DMS79 treated with DMSO at 0.1 percent for 48 hours (cell line): ENCODE measurements at places on chromosomes 6 and 20.
A peak's percentile ranks its signal among the peaks of the same experiment; 100 is the strongest.

DNA sequence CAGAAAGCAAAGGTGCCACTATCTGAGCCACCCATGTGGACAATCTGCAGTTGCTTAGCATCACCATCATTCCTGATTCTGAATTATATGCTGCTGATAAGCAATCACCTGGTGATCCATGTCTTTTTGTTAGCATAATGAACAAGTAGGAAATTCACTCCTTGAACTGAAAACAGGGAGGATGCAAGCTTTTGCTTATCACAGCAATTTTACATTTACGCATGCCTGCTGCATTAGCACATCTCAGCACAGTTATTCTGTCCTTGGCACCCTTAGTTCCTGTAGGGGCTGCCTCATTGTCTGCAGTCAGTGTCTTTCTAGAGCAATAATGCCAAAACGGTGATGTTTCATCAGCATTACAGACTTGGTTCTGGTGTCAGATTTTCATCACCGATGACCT lies 162.6 kb downstream of the KIF16B start:
- DNase-seq = no peak

DNA sequence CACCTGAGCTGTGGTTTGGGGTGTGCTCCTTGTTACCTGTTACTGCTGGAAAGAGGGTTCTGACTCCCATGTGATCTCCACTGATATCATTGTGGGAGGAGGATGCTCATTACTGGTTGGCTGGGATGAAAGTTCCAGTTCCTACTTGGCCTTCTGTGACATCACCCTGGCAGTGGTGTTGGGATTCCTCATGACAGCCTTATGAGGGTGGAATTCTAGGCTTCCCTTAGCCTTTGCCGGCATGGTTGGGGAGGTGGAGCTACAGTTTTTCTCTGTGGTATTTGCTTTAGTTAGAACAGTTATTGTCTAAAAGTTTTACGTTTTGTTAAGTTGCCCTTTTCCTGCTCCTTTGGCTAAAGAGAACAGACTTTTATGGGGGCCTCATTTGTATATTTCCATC lies 112.1 kb downstream of the AFG1L start:
- no peak for DNase-seq

GRCh38 chr6:87763901-87764300 lies 61.9 kb upstream of the AKIRIN2 start:
- no peak for DNase-seq

GRCh38 chr20:19252451-19253120 lies 40.1 kb downstream of the SLC24A3 start:
- DNase-seq = no peak

DNA sequence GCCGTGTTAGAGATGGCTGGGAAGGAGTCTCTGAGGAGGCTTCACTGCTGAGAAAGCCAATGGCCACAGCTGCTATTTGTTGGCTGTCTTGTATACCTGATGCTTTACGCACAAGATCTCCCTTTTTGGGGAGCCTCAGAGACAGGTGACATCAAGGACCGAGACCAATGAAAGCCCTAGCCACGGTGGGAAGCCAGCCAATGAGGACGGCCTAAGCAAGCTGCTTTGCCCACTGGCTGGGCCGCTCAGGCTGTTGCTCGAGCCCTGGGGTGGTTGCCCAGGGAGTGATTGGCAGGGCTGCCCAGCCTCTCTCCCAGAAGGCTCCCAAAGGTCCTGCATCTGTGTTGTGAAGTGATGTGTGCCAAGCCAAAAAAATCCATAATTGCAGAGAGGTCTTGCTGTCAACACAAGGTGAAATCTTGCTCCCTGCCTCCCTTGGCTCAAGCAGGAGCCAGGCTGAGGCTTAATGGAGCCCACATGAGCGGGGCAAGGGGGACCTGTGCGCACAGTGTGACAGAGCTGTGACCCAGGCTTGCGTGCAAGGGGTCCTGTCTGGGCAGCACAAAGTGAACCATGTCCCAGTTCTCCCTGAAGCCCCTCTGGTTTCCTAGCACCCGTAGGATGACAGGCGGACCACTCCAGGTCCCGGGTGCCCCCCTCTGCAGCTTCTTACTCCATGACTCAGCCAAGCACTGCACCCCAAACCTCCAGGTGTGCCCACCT lies 4.3 kb downstream of the MMP24OS start:
- DNase-seq = no peak

DNA sequence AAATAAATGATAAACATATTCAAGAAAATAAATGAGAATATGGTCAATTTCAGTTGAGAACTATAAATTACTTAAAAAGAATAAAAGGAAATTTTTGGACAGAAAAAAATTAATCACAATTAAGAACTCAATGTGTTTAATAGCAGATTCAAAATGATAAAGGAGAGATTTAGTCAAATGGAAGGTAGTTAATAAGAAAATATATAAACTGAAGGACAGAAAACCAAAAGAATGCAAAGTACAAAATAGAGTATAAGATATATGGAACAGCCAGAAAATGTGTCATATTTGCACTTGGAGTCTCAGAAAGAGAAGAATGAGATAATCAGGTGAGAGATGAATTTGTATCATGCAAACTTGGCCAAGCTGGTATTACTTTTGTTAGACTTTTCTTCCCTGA lies 201.8 kb upstream of the ARID1B start:
- DNase-seq = no peak

DNA sequence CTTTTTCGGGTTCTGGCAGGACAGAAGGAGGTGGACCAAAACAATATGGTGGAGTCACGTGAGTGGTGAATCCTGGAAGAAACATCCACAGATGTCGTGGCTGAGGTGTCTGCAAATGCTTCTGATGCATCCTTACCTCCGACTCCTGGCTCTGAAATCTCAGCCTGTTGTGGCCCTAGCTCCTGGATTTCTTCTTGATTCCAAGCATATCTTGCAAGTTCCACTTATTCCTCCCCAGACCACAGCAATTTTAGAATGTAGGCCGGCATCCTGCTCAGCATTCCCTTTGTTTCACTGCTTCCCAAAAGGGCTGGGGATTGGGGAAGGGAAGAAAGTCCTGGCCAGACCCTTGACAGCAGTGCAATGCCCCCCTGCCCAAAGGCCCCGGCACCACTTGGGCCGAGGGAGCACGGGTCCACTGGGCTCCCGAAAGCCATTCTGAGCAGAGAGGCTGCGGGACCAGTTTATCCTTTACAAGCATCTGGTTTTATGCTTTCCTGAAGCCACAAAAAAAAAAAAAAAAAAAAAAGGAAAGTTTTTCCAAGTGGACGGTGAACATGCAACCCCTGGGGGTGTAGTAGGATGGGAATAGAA lies 200.9 kb upstream of the RNF24 start:
- no peak for DNase-seq

DNA sequence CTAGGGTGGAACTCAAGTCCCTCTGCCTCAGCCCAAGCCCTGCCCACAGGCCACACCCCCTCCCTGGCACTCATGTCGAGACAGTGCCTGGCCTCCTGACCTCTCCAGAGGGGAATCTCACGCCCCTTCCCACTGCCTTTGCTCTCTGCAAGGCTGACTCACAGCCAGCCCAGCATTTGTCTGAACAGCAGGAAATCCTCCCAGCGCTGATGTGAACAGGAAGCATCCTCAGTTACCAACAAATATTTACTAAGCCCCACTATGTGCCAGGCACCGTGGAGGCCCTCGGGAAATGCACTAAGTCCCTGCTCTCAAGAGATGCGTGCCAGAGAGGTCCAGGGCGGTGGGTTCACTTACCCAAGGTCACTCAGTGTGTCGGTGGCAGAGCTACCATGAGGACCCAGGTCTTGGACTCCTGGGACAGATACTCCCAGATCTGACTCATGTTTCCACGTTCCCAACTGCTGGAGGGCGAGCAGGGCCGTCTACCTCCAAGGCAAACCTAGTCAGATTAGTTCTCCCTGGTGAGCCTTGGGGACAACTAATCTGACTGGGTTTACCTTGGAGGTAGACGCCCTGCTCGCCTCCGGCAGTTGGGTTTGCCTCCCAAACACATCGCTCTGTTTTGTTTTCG lies 7.8 kb downstream of the ADA start:
- DNase-seq = no peak

DNA sequence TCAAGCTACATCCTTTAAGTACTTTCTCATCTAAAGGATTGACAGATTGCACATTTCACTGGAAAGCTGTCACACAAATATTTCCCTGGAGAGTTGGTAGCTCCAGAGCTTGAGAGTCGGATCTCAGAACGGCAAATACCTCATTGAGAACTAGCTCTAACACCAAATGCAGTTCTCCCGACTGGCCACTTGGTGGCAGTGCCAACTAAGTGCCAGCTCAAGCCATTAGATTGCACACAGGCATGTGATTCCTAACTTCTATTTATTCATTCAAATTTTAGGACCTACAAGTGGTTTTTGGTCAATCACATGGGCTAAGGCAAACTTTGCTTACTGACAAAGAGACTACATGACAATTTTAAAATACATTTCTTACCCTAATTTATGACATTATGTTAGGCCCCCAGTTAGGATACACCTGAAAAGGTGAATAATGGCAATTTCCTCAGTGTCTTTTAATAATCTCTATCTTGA lies 7.9 kb upstream of the MCHR2 start:
- DNase-seq = peak; percentile 10

DNA sequence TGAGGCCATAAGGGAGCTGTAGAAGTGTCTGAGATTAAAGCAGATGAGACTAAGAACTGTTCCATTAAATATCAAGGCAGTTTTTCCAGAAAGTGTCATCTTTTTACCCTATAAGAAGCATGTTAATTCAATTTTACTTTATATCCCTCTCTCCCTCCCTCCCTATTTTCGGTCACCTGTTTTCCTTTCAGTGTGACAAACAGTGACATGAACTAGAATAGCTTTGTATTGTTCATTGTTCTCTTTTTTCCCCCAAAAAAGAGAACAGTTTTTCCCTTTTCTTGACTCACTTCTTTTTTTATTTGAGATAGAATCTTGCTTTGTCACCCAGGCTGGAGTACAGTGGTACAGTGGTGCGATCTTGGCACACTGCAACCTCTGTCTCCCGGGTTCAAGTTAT lies 269.3 kb downstream of the ZFAND3 start:
- no peak for DNase-seq

- DNase-seq = no peak
Observed at GRCh38 chr6:112123982-112124381, 36.6 kb downstream of the FAM229B start.

GRCh38 chr6:99132026-99132635 lies 184.4 kb upstream of the FBXL4 start:
- DNase-seq = no peak

GRCh38 chr6:42451333-42452170 lies at the start of gene TRERF1:
Gene TRERF1 (minus strand): TSS chr6:42451926. CDS start chr6:42269590, 182,336 bp downstream.
- DNase-seq = peak; percentile 78

DNA sequence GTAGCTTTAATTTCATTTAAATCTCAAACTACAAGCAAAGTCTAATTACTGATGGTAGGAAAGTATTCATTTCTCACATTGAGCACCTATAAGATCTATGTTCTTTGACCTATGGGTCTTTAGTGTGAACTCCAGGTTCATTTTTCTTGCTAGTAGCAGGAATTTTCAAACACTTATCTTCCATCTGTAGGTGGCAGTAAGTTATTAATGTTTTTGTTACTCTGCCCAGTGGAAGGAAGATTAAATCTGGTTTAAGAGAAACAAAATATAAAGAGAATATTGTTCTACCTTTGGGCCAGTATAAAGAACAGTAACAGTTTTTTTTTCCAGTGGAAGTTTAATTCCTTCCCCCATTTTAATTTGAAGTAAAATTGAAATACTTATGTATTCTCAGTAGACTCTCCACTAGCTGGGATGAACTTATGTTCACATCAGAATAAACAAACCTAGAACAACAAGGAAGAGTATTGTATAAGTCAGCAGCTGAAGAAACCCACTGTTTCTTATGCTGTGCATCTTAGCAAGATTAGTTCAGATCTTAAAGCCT lies 328.2 kb downstream of the PHF3 start:
- no peak for DNase-seq

GRCh38 chr6:144678844-144679243 lies 393.7 kb downstream of the UTRN start:
- no peak for DNase-seq

- no peak for DNase-seq
Observed at GRCh38 chr6:138521790-138522189, 22.5 kb upstream of the NHSL1 start.

- DNase-seq = no peak
Observed at GRCh38 chr6:150994026-150994425, 128.5 kb downstream of the MTHFD1L start.

GRCh38 chr20:46414608-46415007 lies 8.2 kb upstream of the ELMO2 start:
- no peak for DNase-seq

DNA sequence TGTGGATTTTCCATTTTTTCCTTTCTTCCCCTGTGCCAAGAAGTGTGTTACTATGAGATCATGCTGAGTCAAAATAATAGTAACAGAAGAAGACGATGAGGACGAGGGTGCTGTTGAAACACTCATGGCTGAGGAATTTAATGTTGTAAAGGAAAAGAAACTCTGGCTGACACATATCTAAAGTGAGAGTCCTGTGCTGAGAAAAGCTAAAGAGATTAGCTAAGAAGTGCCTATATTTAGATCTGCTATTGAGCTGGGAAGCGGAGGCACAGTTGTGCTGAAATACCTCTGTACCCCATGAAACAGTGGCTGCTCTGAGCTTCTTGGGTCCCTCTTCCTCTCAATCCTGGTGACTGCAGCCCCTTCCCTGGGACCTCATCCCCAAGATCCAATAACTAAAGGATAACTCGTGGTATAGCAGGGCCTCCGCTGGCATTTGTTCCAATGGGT lies 1.1 kb upstream of the SYTL3 start:
- DNase-seq = no peak

DNA sequence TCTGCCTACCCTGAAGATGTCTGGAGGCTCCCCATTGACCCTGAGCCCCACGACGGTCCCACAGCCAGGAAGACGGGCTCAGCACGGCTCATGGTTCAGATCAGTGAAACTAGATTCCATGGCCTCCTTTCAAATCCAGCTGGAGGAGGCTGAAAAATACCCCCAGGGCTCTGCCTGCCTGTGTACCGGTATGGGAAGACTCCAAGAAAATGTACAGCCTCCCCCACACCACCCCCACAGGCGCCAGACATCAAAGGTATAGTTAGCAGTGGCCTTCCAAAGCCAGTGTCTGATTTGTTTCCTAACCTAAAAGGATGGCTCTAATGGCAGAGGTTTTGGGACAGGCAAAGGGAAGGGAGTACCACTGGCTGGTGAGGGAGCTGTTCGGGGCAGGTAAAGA lies 86.2 kb upstream of the SNAP25 start:
- no peak for DNase-seq

GRCh38 chr20:48717680-48718223 lies 110.0 kb downstream of the PREX1 start:
- DNase-seq = no peak

- DNase-seq = no peak
Observed at GRCh38 chr20:7463290-7463689, 477.0 kb downstream of the HAO1 start.

DNA sequence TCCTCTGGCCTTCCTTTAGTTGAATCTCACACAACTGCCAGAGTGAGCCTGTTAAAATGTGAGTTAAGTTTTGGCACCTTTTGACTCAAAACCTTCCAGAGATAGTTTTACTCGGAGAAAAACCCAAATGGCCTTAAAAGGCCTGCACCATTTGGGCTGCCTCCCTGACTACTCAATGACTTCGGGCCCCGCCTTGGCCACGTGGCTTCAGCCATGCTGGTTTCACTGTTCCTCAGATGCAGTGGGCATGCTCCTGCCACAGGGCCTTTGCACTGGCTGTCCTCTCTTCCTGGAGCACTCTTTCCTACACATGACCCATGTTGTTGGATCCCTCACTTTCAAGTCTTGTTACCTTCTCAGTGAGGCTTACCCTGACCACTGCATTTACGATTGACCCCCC lies 18.3 kb downstream of the VEGFA start:
- no peak for DNase-seq

GRCh38 chr6:28586324-28586723 lies 60.6 kb downstream of the GPX5 start:
- DNase-seq = no peak
